ENCODE measurements at places on chromosomes 4 and X.

- no peak for DNase-seq
These were observed 171.9 kb downstream of the TMA16 start for GRCh38 chr4:163666332-163666873.

GRCh38 chr4:111641813-111642579 is 503.3 kb upstream of the FAM241A start:
- no peak for DNase-seq

DNA sequence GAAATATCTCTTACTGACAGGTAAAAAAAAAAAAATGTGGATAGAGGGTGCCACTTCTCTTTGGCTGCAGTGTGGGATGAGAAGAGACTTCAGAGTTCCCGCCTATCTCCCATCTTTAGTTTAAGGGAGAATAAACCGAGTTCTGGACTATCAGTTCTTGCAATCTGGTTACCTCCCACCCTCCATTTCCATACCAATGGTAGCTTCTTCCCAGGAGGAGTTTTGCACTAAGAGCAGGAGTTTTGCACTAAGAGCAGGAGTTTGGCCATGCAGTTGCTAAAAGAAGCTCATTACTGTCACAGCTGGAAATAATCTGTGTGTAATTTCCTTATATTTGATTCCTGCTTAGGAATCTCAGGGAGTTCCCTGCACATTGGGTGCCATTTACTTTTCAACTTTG is 10.8 kb upstream of the GUCY1B1 start:
- no peak for DNase-seq

DNA sequence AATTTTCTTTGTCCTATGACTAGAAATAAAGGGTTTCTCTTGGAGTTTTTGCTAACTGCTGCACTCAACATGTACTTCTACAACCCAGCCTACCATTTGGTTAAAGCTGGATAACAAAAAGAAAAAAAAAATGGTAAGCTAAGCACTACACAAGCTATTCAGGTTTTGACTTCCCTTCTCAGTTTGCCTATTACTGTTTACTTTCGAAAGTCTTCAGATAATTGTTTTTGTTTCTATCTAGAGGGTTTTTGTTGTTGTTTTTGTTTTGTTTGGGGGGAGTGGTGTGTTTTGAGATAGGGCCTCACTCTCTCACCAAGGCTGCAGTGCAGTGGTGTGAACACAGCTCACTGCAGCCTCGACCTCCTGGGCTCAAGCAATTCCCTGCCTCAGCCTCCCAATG is 46.6 kb downstream of the CLOCK start:
- DNase-seq: no peak

GRCh38 chr4:67873116-67873515 is 10.7 kb downstream of the TMPRSS11D start:
- no peak for DNase-seq

- DNase-seq: no peak
These were observed 119.3 kb downstream of the C4orf51 start for GRCh38 chr4:145799223-145799622.

- DNase-seq: no peak
These were observed 53.6 kb downstream of the ETNPPL start for GRCh38 chr4:108709234-108709633.

DNA sequence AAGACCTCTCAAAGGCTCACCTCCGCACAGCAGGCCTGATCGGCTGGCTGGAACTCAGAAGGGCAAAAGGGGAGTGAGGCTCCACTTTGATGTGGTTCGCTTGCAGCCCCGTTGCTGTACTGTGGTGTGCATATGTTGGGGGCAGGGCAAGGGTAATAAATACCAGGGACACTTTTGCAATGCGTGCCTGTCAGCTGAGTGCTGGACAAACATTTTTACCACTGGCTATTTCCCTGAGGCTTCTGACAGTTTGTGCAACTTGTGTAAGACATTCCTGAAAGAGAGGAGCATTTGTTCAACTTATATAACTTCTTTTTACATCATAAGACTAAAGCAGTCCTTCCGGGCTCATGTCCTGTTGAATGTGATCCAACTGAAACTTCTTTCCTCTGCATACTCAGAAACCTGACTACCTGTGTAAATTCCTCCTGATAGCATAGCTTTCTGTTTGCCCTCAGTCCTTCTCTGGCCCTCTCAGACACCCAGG is 82.3 kb downstream of the SPRY1 start:
- DNase-seq: no peak

Measured in CD4-positive, alpha-beta T cell treated with Interleukin-6 at 100 ng/mL for 8 hours (primary cell).